ENCODE measurements at places on chromosomes 13 and 19.

- no peak for DNase-seq
These were observed 14.1 kb downstream of the NUCB1 start for GRCh38 chr19:48914181-48914580.

GRCh38 chr13:60260440-60260839, 96.7 kb upstream of the DIAPH3 start:
- DNase-seq: no peak

GRCh38 chr13:99657848-99658260, 156.6 kb downstream of the TM9SF2 start:
- DNase-seq: no peak

GRCh38 chr19:20367811-20368294, 197.7 kb downstream of the ZNF737 start:
- no peak for DNase-seq

DNA sequence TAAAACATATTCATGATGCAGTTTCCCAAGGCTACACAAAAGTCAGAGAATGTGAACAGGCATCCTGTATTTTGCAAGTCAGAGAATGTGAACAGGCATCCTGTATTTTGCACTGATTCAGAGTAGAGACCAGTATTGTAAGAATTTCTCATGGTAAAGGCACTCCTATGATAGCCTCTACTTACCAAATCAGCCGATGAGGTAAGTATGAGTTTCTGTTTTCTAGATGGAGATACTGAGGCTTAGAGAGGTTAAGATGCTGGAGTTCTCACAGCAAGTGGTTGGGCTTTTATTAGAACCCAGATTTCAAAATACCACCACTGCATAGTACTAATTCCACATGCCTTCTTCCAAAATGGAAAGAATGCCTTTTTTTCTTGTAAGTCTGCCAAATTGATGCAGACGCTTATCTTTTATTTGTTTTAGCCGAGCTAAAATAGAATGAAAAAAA, 12.3 kb downstream of the TPT1 start:
- no peak for DNase-seq

- DNase-seq: no peak
These were observed 127.6 kb downstream of the URI1 start for GRCh38 chr19:30069535-30070197.

DNA sequence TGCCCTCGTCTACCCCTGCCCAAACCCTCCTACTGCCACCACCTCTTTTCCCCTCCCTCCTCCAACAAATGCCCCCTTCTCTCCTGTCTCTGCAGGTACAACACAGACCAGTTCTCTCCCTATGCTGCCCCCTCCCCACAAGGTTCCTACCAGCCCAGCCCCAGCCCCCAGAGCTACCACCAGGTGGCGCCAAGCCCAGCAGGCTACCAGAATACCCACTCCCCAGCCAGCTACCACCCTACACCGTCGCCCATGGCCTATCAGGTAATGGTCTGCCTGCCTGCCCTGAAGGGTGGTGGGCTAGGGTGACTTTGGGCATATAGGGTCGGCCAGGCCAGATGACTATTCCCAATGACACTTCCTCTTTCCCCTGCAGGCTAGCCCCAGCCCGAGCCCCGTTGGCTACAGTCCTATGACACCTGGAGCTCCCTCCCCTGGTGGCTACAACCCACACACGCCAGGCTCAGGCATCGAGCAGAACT, 6.5 kb upstream of the TIMM50 start:
- peak; percentile 49 for DNase-seq

DNA sequence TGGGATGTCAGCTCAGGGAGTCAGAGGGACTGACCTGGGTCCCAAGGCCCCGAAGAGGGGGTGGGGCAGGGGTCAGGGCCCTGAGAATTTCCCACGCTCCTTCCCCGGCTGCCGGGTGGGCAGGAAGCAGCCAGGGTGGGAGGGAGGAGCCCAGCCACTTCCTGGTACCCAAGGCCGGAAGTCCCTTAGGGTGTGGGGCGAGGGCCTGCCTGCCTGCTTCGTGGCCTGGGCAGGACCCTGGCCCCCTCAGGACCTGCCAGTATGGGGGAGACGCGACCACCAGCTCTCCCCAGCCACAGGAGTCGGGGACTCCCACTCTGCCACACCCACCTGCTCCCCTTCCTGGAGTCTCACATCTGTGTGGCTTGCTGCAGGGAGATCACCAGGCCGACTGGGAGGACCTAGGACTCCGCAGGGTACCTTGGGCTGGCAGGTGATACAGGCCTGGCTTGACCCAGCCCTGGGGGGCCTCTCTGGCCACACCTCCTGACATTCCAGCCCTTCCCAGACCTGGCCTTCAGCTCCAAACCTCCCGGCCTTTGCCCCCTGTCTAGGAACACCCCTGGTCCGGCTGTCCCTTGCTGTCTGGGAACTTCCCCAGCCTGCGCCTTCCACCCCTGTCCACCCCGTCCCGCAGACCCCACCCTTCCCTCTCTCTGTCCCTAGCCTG, 9.8 kb upstream of the CIRBP start:
- no peak for DNase-seq

DNA sequence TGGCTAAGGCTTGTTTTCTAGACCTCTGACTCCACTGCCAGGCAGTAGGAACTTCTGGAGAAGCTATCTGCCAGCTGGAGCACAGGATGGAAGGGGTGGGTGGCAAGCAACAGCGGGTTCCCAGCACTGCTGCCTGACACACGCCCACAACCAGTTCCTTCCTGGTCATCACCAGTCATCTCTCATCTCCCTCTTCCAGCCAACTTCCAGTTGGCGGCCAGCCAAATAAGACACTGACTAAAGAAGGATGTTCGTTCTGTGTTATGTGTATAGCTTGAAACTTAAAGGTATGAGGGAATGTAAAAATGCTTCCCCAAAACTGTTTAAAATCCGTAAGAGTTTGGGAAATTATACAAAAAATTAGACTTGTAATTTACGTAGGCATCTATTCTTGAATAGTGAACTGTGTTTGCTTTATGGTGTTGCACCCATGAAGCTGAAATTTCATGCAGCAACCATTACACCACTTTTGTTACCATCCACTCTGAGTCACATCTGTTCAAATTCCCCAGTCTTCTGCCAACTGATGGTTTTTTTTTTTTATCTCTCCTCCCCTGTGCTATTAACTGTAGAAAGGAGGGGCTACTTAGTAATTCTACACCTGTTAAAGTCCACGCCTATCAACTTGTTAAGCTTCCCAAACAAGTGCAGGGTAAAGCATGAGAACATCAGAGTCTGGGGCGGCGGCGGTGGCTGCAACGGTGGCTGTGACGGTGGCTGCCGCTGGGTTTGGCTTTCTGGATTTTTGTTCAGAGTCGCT, 86.2 kb upstream of the FRY start:
- DNase-seq: no peak

GRCh38 chr13:50990818-50991506, 81.4 kb downstream of the RNASEH2B start:
- no peak for DNase-seq

GRCh38 chr19:40650749-40651305, 39.6 kb downstream of the NUMBL start:
- DNase-seq: no peak

DNA sequence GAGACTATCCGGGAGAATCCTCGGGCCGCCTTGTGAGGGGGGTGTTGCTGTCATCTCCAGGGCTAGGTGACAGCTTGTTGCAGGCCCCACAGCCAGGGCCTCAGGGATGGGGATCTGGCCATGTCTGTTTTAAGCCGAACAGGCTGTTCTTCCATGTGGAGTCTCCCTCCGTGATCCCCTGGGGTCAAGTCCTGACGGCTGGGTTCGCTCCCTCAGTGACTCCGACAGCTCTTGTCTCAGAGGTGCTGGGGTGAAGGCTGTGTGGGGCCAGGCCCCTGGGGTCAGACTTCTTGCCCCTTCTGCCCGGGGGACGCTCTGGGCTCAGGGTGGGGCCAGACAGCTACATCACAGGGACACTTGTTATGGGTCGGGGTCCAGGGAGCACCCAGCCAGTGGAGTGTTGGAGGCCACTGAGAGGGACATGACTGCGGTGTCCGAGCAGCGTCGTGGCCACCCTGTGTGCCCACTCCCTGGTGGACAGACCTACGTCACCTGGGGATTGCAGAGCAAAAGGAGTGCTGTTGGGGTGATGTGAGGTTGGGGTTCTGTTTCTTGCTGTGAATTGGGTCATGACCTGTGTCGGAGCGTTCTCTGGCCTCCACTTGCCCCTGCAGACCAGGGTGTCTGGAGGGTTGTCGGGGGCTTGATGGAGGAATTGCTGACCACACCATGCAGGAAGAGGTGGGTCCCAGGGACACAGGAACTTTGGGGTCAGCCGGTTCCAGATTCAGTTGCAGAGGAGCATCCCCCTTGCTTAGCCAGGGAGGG, 21.5 kb downstream of the EPN1 start:
- DNase-seq: no peak
